ENCODE measurements at places on chromosomes 5 and 9.

DNA sequence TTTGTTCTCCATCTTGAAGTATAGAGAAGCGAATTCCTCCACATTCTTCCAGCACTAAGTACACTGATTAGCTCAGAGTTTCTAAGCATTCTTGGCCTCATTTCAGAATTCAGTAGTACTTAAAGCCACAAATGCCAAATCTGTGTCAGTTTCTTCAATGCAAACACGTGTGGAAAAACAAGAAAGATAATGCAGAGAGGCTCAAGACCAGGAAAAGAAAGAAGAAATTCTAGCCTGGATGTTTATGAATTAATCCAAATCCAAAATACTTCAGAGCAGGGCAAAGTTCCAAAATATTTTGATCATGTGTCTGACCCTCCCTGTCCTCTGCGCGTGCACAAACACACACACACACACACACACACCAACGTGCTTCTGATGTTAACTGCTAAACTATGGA is 457.6 kb downstream of the SLCO4C1 start:
- no peak for DNase-seq

DNA sequence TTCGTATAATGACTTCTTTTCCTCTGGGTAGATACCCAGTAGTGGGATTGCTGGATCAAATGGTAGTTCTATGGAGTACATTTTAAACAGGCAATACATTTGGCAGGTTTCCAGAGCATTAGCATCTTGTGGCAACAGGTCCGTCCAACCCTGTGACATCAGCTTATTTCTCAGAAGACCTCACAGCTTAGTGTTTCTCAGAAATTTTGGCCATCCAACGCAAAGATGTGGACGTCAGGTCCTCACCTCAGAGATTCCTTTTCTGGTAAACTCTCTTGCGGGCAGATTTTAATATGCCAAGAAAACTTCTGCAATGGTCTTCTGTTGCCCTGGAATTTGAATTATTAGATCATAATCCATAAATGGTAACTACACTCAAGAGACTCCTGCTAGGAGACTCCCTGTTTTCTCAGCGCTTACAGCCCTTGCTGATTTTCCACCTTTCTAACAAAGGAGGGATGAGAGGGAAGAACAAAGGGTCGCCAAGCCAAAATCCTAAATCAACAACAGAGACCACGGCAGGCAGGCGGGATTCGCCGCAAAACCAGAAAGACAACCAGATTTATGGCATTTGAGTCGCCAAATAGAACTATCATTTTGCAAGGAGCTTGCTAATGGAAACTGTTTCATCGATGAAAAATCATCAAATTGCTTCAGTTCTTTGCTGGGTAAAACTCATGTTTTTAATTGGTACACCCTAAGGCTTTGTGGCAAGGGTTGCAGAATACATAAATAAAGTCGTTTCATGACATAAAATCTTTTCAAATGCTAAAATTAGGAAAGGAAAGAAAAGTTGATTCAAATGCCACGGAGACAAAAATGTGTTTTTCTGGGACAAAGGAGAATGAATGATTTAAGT is 34.1 kb upstream of the PLPP1 start:
- no peak for DNase-seq

- DNase-seq, result no peak
Observed at GRCh38 chr9:129401623-129402370, 219.1 kb downstream of the C9orf50 start.

GRCh38 chr5:103829585-103829984 is 267.0 kb upstream of the NUDT12 start:
- peak; percentile 17 for DNase-seq

GRCh38 chr5:147784146-147784987 is 1.8 kb upstream of the JAKMIP2 start:
- no peak for DNase-seq

DNA sequence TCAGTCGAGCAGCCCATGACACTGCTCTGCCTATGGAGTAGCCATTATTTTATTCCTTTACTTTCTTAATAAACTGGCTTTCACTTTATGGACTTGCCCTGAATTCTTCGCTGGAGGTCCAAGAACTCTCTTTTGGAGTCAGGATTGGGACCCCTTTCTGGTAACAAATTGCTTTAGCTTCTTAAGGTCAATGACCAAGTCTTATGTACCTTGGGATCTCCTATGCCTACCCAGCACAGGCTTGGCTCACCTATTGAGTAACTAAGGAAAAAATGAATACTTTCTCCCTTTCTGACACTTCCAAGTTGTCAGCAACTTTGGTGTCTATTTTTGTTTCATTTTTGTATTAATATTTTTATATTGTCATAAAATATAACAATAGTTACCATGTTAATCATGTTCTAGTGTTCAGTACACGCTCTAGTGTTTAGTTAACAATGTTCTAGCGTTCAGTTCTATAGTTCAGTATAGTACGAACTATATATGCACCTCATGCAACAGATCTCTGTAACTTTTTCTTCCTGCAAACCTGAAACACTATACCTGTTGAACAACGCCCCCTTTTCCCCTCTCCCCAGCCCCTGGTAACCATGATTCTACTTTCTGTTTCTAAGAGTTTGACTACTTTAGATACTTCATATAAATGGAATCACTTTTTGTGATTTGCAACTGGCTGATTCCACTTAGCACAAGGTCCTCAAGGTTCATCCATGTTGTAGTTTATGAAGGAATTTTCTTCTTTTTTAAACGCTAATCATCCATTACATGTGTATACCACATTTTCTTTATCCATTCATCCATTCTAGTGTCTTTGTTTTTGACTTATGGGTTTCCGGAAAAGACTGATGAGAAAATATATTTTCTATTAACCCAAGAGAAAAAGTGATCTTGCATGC is 1.8 kb upstream of the RHOBTB3 start:
- no peak for DNase-seq

DNA sequence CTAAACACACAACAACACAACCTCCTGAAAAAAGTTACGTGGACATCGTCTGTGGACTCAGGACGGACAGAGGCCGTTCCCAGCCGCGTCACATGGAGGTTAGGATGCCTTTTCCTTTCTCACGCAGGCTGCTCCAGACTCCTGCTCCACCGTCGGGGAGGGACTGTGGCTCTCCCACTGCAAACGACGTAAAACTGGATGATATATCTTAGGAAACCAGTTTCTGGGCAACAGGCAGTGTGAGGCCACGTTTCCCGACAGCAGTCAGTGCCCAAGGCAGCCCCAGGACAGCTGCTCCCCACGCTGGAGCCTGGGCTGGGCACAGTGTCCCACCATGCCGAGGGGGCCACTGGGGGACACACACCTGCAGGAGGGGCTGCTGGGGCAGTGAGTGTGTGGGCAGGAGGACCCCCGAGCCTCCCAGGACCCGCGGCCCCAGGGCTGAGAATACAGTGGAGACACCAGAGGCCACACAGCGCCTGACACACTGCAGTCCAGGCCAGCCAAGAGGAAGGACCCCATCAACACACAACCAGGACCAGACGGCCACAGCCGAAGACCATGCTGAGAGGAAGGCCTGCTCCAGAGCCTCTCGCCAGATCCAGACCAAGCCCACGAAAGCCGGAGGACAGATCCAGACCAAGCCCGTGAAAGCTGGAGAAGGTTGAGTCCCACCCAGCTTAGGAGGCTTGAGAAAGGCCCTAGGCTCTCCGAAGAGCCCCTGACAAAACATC is 26.2 kb downstream of the EXD3 start:
- DNase-seq, result no peak

- no peak for DNase-seq
Observed at GRCh38 chr5:116361979-116362577, 212.5 kb downstream of the SEMA6A start.

DNA sequence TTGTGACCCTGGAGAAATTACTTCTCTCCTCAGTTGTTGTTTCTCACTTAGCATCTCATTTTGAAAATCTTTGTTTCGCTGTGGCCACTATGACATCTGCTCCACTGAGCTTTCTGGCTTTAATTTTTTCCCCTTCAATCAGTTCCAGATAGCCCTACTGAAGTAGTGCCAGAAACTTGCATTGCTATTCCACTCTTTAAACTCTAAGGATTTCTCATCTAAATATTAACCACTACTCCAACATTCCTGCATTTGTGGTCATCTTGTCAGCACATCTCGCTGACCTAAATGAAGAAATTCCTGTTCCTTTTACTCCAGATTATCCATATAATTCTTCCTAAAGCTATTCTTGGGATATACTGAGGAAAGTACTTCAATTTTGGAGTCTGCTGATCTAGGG is 15.3 kb upstream of the NOL6 start:
- DNase-seq, result no peak

DNA sequence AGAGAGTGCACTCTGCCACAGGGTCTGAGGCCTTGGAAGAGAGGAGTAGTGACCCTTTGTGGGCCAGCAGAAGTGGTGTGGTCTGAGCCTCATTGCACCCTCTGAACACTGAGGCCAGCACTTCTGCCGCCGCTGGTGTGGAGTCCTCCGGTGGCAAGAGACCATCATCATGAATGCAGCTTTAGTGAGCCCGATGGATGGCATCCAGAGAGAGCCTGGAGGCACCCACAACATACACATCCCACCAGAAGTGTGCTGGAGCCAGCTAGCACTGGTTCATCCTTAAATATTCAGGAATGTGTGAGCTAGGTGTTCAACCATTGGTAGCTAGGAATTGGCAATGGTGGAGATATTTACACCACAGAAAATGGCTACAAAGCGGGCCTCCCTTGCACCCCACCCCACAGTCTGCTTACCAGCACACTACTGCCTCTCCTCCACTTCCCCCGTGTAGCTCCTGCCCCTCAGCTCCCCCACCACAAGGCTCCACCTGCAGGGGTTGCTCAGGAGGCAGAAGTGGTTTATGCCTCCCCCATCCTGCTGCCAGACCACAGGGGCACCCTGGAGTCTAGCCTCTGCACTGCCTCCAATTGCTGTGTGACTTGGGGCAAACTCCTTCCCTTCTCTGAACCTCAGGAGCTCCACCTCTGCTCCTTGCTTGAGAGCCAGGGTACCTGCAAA is 16.4 kb downstream of the SLC6A7 start:
- no peak for DNase-seq

- no peak for DNase-seq
Observed at GRCh38 chr5:174719793-174720611, 4.4 kb upstream of the MSX2 start.

DNA sequence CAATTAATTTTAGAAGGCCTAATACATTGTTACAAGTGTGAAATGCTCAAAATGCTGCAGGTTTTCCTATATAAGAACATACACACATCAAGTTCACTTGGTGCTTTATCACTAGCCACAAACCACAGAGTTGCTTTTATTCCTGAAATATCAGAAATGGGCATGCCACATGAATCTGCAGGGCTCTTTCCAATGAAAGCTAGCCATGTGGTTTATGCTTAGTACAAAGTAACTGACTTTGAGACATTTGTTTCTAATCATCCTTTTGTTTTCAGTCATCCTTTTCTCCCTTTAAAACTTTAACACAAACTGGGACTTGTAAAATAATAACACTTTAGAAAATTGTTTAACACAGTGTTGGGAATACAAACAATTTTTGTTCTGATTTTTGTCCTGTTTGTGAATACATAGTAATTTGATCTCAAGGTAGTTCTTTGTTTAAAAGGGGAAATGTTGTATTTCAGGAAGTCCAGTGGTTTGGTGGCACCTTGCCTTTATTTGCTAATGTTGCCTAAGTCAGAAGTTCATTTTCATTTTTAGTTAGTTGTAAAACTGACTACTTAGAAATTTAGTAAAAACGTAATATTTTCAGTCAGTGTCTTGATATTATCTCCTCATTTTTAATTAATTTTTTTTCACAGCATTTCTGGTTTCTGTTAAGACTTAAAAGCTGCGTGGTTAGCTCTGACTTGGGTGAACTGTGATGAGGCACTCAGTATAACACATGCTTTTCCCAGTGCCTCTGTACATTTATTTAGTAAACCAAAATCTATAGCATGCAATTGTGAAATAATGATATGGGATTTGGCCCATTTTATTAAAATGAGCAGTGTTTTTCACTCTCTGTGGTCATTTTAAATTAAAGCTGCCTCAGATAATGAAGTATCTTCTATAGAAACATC is 18.6 kb downstream of the PRDM6 start:
- DNase-seq, result no peak

DNA sequence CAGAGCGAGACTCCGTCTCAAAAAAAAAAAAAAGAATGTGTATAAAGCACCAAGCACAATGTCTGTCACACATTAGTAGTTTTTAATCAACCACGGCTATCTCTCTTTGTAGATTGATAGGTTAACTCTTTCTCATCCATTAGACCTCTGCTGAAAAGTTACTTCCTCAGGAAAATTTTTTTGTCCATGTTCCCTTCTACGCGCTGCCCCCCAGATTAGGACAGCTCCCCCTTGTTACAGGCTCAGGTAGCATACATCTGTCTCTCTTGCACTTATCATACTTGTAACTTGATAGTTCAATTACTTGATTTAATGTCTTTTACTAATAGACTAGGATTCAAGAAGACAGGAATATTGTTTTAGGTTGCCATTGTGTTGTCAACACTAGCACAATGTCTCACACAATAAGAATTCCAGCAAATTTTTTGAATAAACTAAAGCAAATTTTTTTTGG is 1.5 kb downstream of the SPDL1 start:
- DNase-seq, result no peak

DNA sequence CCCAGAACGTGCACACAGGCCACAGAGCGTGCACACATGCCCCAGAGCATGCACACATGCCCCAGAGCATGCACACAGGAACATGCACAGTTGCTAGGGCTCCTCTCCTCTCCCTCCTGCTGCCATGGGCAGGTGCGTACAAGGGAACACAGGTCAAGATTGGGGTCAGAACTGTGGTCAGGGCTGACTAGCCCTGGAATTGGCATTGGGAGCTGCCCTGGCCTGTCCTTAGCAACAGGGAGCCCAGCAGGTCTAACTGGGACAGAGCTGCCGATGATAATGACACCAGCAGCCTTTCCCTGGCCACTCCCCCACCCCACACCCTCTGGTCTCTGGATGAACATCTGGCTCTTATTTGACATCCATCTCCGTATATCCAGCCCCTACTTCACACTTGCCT is 8.0 kb downstream of the PCDH1 start:
- DNase-seq, result no peak

- DNase-seq, result no peak
Observed at GRCh38 chr5:94197970-94198369, 420.4 kb downstream of the KIAA0825 start.

DNA sequence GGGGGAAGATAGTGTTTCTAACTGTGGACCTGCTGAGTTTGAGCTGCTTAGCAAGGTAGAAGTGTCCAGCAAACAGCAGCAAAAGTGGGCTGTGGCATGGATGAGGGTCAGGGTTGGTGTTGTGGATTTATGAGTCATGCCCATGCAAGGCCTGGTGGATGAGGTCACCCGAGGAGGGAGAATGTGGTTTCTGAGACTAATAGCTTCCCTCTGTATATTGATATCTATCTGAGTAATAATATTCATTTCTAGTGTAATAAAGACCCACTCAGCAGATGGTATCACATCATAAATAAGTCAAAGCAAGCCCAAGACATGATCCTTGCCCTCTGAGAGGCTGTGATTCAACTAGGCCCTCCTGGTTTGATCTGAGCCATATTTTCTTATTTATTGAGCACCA is 597.8 kb upstream of the CLINT1 start:
- DNase-seq, result peak; percentile 77
